NCI-H226 (cell line): ENCODE measurements at places on chromosomes 4 and X.

GRCh38 chrX:119708936-119709335 lies 16.0 kb upstream of the SEPTIN6 start:
- DNase-seq, result no peak

DNA sequence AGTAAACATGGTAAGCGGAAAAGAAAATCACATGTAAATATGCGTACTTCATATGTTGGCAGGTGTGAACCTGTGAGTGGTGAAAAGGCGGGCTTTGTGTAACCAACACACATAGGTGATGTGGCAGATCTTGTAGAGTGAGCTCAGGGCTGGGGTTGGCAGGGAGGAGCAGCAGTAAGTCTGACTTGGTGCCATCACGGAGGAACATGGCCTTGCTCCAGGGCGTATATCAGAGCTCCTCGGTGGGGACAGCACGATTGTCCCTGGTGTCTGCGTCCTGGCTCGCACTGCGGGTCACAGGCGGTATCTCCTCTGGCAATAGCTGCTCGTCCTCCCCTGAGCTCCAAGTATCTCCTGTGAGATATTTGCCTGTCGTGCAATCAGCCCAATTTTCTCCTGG lies 733.6 kb downstream of the TRIML1 start:
- DNase-seq, result no peak

GRCh38 chr4:188732131-188732530 lies 592.9 kb downstream of the TRIML1 start:
- DNase-seq, result no peak

DNA sequence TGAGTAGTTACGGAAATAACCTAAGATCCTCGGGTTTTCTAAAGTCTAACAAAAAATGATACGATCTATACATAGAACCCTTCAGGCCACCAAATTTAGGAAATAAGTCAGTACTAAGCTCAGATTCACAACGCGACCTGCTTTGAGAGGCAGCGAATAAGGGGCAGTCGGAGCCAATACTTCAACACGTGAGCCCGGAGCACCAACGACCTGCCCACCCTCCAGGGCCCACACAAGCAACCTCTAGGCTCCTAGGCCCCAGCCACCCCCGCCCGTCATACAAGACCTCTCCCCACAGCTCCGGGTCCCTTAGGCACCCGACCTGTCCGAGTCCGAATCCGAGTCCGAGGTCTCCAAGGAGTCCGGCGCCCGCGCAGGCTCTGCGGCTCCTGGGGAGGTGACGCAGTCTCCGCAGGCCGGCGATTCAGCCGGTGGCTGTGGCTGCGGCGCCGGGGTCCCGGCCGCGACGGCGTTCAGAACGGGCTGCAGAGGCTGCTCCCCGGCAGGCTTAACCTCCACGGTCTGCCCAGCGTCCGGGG lies 580 bp downstream of the NAF1 start:
- no peak for DNase-seq
